Erythroblast (primary cell): ENCODE measurements at places on chromosomes 5 and 9.

DNA sequence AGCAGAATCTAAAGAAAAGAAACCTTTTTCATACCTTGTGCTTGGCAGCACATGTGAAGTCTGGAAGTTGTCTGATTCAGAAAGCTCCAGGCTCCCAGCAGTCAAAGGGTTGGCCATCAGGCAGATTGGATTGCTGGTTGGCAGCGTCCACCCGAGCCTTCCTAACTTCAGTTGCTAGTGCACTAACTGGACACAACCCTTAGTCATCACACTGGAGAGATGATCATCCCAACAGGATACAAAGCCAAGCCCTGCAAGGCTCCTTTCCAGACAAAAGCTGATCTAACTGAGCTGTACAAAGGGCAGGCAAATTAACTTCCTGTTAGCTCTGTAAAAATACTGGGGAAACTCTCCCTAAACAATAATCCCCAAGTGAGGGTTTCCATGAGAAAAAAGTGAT is 185.6 kb downstream of the SNX18 start:
- no peak for DNase-seq

- DNase-seq: no peak
Observed at GRCh38 chr5:74152136-74152535, 488.4 kb downstream of the ENC1 start.

GRCh38 chr9:90137801-90138200 is 504.8 kb downstream of the DIRAS2 start:
- DNase-seq: no peak

DNA sequence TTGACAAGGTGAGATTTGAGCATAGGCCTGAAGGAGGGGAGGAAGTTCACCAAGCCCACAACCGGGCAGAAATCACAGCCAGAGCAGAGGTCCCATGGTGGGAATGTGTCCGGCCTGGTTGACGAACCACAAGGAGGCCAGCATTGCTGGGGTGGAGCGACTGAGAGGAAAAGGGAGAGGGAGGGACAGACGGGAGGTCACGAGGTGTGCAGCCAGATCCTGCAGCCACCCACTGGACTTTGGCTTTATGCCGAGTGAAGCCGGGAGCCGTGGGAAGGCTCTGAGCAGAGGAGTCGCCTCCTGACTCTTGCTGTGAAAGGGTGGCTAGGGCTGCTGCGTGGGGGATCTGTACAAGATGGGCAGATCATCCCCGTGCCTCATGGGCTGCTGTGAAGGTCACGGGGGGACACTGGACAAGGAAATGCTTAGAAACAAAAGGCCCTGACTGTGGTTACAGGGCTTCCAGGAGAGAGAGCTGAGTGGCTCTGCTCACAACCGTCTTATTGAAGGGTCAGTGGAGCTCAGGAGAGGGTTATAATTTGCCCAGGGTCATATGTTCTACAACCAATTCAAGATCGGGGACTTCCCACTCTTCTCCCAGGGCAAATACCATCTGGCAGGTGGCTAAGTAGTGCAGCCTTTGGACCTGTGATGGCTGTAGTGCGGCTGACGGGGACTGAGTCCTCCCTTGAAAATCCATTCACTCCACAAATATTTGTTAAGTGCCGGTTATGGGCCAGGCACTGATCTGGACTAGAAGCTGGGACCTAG is 15.6 kb upstream of the CD74 start:
- DNase-seq: no peak

DNA sequence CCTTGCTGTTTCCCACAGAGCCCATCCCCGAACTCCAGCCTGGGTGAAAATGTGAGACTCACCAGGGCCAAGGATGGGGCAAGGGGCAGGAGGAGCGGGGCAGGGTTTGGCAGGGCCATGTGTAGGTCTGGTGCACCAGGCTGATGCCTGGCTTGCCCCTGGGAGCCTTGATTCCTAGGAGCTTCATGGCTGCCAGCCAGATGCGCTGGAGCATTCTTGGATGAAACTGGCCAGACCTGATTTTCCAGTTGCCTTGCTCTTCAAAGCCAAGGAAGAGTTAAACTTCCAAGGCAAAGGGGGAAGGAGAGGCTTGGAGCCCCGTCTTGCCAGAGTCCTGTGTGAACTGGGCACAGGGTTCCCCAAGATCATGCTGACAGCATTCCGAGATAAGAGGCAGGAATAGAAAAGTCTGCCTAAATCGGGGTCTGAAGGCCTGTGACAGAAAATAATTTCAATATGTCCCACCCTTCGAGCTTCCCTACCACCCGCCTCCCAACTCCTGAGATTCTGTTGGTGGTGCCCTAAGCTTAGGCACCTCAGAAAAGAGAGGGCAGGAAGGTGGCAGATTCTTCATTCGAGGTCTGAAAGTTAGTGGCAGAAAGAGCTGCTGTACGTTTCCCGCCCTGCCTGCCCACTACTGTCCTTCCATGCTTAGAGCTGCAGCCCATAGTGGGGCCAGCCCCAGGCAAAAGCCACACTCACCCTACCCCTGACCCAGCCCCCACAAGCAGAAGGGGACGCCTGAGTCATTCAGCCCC is 20.4 kb downstream of the FAT2 start:
- no peak for DNase-seq

DNA sequence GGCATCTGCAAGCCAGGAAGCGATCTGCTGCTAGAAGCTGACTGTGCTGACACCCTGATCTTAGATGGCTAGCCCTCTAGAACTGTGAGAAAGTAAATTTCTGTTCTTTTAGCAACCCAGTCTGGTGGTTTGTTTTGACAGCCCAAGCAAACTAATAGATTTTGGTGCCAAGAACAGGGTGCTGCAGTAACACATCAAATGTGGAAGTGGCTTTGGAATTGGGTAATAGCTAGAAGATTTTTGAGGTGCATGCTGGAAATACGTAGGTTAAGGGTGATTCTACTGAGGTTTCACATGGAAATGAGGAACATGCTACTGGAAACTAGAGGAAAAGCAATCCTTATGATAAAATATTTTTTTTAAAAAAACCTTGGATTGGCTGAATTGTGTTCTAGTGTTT is 153.5 kb upstream of the SH3GL2 start:
- no peak for DNase-seq

DNA sequence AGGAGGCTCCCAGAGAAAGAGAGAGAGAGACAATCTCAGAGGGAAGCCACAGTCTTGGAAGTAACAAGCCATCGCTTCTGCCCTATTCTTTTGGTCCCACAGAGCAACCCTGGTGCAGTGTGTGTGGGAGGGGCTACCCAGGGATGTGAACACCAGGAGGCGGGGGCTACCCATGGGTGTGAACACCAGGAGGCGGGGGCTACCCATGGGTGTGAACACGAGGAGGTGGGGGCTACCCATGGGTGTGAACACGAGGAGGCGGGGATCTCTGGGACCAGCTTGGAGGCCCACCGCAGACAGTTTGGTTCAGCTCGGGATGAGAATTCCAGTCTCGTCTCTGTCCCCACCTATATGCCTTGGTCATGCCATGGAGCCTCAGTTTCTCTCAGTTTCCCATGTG is 44.9 kb downstream of the HMCN2 start:
- DNase-seq: no peak
